Activated T-helper 1 cell treated with anti-CD3 and anti-CD28 coated beads, Interleukin-2, amount 50 U/mL, for 16 hours (primary cell): ENCODE measurements at places on chromosomes 2 and 18.
A peak's percentile ranks its signal among the peaks of the same experiment; 100 is the strongest.

GRCh38 chr2:147479358-147479757, 365.5 kb upstream of the ACVR2A start:
- DNase-seq, result no peak

DNA sequence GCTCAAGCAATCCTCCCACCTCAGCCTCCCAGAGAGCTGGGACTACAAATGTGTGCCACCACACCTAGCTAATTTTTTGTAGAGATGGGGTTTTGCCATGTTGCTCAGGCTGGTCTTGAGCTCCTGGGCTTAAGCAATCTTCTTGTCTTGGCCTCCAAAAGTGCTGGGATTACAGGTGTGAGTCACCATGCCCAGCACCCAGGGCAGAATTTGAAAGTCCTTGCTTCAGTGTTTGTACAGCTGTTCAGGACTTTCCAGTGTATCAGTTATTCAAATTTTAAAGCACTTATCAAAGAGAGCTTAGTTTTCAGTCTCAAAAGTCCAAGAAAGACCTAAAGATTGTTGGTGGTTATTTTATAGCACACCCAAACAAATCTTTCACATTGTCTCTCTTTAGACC, 43.6 kb upstream of the VPS54 start:
- no peak for DNase-seq

GRCh38 chr2:144704709-144705095, 184.8 kb upstream of the ZEB2 start:
- no peak for DNase-seq

- no peak for DNase-seq
Observed at GRCh38 chr2:121562269-121563176, 31.8 kb downstream of the RNU4ATAC start.

- DNase-seq, result no peak
Observed at GRCh38 chr2:226813148-226813701, 13.6 kb upstream of the IRS1 start.

GRCh38 chr18:74518456-74519295, 15.6 kb upstream of the CNDP1 start:
- DNase-seq, result no peak

GRCh38 chr2:205218056-205218455, 464.2 kb upstream of the NRP2 start:
- no peak for DNase-seq

DNA sequence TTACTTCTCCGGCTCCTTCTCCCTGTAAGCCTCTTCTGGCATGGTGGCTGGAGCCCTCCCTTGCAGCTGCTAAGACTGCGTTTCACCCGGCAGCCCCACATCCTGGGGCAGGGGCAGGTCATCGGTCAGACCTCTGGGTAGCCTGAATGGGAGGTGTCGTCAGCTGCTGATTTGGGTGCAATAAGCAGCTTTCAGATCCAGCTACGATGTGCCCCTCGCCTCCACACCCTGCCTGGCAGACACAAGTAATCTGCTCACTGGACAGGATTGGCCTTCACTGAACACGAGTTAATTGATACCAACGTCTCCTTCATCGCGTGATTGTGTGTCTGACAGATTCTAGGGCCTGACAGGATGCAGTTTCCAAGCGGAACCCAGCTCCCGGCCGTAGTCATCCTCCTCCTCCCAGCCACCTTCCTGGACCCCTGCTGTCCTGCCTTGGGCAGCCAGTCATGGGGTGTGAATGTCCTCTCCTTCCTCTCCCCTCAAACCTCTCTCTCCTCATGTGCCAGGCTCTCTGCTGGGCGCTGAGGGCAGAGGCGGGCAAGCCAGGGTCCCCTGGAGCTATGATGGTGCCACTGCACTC, 18.9 kb upstream of the PDIA6 start:
- no peak for DNase-seq

DNA sequence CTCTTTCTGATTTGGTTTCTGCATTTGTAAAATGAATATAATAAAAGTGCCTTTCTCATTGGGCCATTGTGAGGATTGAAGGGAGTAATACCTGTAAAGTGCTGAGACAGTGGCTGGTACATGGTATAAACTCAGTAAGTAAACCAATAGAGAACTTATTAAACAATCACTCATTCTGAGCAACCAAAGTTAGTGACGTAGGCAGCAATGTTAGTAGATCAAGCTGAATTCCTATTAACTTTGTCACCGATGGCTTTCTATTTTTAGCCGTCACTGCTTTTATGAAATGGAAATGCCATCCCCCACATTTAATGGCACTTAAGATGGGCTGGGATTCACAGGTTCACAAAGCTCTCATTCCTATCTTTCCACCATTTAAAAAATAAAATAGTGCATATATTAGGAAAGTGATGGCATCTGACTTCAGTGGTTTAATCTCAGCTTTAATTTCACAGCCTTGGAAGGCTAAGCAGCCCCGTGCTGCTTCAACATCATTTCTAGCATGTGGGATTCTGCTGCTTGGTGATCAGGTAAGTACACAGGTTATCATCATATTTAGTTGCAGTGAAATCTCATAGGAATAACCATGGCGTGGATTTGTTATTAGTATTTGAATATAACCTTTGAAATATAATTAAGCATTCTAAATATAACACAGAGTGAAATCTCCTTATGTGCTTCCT, 17.6 kb upstream of the PPP4R1 start:
- DNase-seq, result no peak

- DNase-seq, result no peak
Observed at GRCh38 chr2:217937446-217937845, 65.3 kb downstream of the TNS1 start.

- no peak for DNase-seq
Observed at GRCh38 chr2:124566518-124566970, 541.5 kb downstream of the CNTNAP5 start.

DNA sequence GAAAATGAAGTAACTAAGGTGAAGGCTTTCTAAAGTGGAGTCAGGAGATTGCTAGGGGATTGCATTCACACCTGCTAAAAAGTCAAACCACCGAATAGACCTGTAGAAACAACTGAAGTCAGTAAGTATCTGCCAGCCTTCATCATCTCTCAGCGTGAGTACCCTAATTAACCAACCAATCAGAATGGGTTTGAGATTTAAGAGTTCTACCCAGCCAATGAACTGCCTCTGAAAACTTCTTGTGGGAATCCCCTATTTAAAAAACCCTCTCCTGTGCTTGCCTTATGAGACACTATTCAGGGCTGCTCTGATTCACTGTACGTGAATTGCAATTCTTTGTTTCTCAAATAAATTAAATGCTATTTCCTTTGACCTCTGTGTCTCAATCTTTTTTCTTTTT, 3.4 kb upstream of the FAM161A start:
- DNase-seq, result no peak

GRCh38 chr18:25727281-25727985, 363.0 kb downstream of the SS18 start:
- DNase-seq, result no peak

GRCh38 chr2:99613980-99614379, 124.2 kb upstream of the REV1 start:
- DNase-seq, result no peak

- DNase-seq, result peak; percentile 93
Observed at GRCh38 chr2:74472086-74472944, at the start of gene MRPL53. Gene MRPL53, minus strand, starts transcription at chr2:74472680. Its CDS starts 20 bp downstream, at chr2:74472660.

GRCh38 chr2:11863103-11863502, 116.7 kb downstream of the LPIN1 start:
- DNase-seq, result no peak

DNA sequence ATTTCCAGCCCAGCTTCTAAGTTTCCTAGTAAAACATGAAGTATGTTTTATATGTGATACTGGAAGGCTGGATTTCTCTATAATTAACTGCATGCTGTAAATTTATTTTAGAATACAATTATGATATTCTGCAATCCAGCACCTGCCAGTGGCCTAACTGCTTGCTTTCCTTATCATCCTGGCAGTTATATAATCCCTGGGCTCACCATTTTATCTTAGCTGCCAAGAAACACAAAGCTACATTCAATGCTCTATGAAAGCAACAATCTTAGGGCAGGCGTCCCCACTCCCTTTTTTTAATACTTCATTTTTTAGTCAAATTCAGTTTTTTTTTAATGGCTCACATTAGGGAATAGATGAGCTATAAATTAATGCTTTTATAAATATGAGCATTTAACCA, 38.4 kb upstream of the UBXN4 start:
- DNase-seq, result no peak

- no peak for DNase-seq
Observed at GRCh38 chr2:797556-797955, 120.3 kb upstream of the TMEM18 start.

DNA sequence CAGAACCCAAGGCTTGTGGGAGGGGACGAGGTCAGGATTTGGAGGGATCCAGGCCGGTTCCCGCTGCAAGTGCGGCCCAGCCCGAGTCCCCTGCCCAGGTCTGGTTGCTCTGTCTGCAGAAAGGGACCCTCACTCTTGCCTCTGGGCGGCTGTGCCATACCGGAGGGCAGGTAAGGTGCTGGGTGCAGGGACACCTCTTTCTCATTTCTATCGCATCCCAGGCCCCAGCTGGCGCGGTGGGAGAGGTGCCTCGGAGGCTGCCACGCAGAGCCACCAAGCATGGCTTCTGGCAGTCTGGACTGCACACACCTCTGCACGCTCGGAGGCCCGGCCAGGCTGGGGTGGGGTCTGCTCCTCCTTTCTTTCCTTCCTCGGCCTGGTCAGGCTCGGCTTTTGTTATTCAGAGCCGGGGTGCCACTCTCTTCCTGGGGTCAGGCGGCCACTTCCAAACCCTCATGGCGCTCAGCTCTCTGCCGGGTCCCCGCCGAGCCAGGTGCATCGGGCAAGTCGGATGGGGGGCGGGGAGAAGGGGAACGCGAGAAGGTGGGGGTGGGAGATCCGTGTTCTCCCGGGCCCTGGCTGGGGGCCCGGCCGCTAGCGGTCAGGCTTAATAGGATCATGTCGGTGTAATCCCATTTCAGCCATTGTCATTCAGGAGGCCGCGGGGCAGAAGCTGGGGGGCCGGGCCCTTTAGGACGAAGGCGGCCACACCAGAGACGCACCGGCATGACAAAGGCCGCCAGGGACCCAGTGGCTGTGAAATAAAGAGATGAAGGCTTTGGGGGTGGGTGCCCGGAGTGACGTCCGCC, 9.0 kb downstream of the GBX2 start:
- no peak for DNase-seq

GRCh38 chr18:58344861-58345463, 283.9 kb downstream of the ALPK2 start:
- DNase-seq, result no peak

DNA sequence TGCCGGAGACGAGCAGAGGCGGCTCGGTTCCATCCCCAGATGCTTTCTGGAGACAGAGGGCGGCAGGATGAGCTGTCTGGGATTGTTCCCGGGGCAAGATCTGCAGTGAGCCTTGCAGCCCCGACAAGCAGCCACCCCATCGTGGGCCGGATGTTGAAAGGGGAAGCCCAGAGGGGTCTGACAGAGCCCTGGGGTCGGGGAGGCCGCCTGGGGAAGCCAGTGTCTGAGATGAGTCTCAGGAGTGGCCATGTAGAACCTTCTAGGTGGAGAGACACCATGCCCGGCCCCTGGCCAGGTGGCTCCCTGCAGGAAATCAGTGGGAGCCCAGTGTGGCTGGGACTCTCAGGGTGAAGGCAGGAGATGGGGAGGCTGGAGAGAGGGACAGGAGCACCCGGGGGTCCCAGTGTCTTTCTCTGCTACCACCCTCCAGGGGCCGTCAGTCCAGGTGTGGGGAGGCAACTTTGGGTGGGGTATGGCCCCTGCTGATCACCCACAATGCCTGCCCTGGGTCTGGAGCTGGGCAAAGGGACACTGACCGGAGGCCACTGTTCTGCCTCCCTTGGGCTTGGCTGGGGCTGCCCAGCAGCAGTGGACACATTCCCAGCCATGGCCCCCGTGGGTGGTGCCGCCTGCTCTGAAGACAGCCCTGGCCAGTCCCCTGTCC, 128.3 kb upstream of the HS6ST1 start:
- no peak for DNase-seq

DNA sequence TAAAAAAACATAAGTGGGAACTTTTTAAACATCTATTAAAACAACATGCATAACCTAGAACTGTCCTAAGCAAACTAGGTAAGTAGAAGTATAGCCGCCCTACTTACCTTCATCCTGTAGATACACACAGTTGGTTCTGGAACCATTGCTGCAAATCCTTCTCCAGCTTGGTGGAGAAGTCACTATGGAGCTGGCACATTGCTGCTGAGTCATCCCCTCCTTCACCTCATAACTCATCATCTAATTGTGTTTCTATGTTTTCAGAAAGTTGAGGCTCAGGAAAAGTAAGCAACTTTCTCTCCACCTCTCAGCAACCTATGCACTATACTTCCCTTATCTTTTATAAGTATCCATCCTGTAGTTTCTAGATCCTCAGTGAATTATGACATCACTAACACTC, 269.8 kb upstream of the MMADHC start:
- no peak for DNase-seq
